ENCODE measurements at places on chromosomes 4 and X.

DNA sequence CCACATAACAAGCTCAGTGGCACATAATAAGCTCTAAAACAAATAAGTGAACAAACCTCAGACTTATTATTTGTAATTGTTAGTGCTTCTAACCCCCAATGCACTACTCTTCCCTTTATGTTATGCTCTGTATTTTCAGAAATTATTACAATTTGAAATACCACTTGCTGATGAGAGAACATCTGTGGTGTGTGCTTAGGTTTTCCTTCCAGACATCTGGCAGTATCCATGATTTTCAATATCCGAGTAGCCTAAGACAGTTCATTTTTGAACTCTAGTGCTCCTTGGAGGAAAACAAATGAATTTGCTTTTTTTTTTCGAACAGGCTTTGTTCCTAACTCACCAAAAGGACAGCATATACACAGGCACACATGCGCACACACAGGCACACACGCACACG is 278.7 kb upstream of the CLNK start:
- DNase-seq: no peak

GRCh38 chrX:96985046-96985445 is 101.3 kb downstream of the RPA4 start:
- no peak for DNase-seq

DNA sequence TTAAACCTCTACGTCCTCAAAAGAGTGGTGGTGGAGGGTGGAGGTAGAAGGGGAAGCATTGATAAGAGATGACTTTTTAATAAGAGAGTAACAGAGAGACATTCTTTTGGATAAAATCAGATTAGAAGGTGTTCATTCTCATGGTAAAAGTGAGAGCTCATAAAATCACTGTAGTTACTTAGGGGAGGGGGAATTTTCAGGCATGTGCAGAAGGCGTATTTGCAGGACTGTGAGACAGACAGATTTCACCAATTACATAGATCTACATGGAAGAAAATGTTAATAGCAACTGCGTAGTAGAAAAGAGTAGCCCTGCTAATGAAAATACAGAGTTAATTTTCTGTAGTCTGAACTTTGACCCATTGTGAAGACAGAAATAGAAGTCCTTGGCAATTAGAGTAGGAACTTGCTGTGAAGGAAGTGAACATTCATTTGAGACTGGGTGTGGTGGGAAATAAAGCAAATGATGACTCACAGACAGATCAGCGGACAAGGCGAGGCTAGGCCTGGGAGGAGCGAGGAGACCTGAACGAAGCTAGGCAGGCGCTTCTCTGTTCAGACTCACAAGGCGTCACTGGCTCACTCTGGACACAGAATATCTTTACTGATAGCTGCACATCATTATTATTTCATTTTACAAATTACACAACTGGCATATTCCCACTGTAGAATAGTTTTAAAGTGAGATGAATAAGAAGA is 57.2 kb upstream of the FAM9C start:
- peak; percentile 18 for DNase-seq

GRCh38 chrX:70979136-70979762 is 48.4 kb upstream of the SLC7A3 start:
- no peak for DNase-seq

- no peak for DNase-seq
Observed at GRCh38 chr4:10105920-10106319, 10.7 kb downstream of the WDR1 start.
